Stimulated activated CD4-positive, alpha-beta T cell treated with anti-CD3 and anti-CD28 coated beads, Interleukin-2, amount 100 ng/mL, for 48 hours (primary cell): ENCODE measurements at places on chromosomes 3 and 15.

GRCh38 chr3:122268257-122269024 is 56.6 kb upstream of the CSTA start:
- no peak for DNase-seq

GRCh38 chr3:65604863-65605526 is 433.7 kb downstream of the MAGI1 start:
- no peak for DNase-seq

DNA sequence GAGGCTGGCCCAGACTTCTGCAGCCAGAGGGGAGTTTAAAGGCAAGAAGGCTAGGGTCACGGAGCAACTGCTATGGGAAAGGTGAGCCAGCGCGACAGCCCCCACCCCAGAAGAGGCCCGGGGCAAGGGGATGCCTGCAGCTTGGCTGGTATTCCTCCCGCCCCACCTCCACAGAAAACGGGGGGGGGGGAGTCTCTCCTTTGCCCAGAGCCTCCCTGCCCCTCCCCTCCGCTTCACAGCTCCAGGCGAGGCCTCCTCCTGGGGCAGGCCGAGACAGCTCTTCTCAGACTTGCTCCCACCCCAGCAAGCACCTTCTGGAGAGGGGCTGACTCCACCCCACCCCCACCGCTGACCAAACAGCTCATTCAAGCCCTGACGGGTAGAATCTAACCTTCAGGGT is 13.4 kb downstream of the ANP32A start:
- DNase-seq = no peak

- DNase-seq = no peak
Measured at GRCh38 chr3:117118604-117119003, 409.0 kb downstream of the TUSC7 start.

GRCh38 chr3:45597171-45597570 is 2.6 kb downstream of the LIMD1 start:
- DNase-seq = peak; percentile 25

DNA sequence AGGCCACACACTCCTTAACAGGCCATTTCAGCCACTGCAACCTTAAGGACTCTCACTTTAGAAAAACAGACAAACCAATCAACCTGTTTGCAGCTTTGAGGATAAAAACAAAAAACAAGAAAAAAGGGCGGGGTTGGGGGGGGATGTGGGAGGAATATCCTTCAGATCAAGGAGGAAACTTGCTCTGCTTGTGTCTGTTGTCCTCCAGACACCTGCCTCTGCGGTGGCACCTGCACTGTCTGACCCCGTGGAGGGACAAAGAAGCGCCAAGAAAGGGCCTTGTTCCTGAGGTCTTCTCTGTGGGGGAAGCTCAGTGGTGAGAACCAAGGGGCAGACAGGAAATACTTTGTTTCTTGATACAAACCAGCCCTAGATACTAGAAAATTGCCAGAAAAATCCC is 70.5 kb downstream of the POLR2M start:
- DNase-seq = no peak

- DNase-seq = no peak
Measured at GRCh38 chr3:4247391-4247790, 55.8 kb upstream of the SETMAR start.

DNA sequence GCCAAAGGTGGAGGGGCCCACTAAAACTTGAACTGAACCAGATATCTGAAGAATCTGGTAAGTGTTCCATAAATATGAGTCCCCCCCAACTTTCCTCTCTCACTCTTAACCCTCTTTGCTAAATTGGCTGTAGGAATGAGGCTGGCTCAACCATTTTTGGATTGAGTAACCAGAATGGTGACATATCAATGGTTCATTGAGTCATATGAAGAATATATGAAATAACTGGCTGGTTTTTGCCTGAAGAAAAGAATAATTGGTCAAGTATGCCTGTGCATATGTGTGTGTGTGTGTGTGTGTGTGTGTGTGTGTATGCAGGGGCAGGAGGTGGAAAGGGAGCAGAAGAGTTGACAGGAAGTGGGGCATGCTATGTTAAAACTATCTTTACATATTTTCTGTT is 472.9 kb upstream of the THBS1 start:
- DNase-seq = no peak

DNA sequence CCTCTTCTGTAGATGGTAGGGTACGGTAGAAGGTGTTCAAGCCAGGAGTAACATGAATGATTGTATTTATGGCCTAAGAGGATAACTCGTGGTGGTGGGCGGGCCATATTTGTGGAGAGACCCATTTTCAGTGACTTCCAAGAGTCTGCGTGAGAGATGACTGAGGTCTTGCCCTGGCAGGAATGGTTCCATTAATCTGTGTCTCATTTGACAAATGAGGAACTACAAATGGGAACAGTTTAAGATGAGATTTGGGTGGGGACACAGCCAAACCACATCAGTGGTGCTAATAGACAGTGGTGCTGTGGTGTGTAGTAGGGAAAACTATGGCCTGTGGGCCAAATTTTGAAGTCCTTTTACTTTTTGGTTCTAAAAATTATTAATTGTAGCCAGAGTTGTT is 47.1 kb downstream of the FLNB start:
- DNase-seq = no peak

DNA sequence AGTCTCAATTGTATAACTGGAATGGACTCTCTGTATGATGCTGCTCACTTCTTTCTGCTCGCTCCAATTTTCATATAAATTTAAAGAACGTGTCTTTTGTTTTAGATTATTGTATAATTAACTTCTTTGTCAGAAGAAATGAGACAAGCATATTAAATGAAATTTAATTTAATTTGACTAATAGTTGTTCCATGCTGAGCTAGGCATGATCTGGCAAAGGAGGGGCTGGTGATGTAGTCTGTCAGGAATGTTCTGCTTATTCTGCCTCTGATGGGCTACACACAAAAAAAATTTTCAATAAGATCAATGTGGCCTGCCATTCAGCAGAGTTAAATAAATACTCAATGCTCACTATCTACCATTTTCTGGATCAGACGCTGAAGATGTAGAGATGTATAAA is 208.4 kb upstream of the CD96 start:
- DNase-seq = no peak

DNA sequence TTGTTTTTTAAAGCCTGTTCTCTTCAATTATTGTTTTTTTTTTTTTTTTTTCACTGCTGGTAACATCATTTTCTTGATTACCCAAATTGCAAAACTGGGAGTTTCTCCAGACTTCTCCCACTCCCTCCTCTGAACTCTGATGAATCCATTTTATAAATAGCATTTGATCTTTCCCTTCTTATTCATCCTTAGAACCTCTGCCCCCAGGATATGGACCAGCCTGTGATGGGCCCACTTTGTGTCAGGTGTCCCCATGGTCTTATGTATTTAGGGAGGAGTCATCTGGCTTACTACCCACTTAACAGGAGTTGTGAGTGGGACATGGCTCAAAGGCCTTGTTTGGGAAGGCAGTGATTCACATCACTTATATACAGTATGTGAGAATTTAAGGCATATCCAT is 57.7 kb downstream of the REC114 start:
- no peak for DNase-seq

- DNase-seq = no peak
Measured at GRCh38 chr15:73034221-73034620, 18.0 kb upstream of the NEO1 start.

DNA sequence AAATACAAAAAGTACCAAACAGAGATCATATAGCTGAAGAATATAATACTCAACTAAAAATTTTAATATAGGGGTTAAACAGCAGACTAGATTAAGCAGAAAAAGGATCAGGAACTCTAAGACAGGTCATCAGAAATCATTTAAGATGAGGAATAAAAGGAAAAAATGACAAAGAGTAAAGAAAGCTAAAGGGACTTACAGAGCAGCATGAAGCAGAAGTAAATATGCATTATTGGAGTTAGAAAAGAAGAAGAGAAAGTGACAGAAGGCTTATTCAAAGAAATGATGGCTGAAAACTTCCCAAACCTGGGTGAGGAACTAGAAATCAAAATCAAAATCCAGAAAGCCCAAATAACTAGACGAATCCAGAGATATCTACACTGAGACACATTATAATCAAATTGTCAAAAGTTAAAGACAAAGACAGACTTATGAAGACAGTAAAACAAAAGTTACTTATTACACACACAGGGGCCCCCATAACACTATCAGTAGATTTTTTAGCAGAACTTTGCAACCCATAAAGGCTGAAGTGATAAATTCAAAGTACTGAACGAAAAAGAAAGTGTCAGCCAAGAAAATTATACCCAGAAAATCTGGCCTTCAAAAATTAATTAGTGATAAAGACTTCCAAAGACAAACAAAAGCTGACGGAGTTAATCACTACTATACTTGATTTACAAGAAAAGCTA is 95.6 kb downstream of the SCAPER start:
- DNase-seq = no peak

DNA sequence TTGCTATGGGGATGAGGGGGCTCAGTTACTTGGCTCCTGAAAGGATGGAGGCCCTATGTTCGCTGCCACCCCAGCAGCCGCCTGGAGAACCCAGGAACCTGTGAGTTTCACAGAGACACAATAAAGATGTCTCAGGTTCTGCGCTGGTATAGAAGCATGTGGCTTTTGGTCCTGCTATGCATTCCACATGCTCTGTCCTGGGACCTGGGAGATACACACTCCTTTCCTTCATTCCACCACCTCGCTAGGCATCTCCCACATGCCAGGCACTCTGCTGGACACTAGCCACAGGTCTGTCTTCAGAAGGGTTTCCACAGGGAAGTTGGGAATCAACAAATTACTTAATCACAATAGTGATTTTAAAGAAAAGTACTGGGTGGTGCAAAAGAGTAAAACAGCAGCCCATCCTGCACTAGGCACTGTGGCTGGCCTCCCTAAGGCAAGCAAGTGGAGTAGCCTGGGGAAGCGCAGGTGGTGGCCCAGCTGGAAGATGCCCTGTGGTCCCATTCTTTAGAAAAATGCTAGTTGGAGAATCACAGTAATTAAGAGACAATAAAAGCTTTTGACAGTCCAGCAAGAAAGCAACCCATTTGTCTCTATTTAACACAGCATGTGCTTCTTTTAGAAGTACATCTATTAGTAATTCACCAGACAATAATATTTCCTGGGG is 408.9 kb upstream of the WNT5A start:
- no peak for DNase-seq

GRCh38 chr3:49358884-49359225 is 702 bp upstream of the GPX1 start:
- no peak for DNase-seq

- no peak for DNase-seq
Measured at GRCh38 chr3:106542101-106542769, 673.4 kb upstream of the CBLB start.

DNA sequence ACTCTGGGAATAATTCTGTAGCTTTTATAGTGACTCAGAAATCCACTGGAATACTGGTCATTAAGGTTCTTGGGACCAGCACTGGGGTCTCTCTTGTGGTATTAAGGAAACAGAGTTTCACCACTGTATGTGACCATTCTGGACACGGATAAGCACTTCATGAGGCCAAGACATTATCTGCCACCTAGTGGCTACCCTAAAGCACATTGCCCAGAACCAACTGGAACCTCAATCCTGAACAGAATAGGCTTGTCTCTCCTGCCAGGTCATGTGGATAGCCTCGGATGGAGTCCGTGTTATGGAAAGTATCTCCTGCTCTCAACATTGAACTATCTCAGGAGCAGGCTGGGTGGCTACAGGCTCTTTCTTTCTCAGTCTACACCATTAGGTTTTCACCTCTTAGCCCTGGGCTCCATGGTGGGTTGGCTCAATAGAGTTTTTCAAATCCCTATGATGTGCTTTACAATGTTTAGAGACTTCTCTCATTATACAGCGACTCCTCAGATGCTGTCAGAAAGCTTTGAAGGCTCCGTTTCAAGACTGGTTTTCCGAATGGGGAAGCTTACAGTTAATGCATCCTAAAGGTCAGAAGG is 167.6 kb upstream of the ST8SIA2 start:
- no peak for DNase-seq

GRCh38 chr3:24299246-24299805 is 195.3 kb downstream of the THRB start:
- DNase-seq = no peak

- no peak for DNase-seq
Measured at GRCh38 chr15:55685286-55685685, 57.7 kb downstream of the PRTG start.

- DNase-seq = no peak
Measured at GRCh38 chr3:48422681-48423080, 7.2 kb downstream of the PLXNB1 start.

DNA sequence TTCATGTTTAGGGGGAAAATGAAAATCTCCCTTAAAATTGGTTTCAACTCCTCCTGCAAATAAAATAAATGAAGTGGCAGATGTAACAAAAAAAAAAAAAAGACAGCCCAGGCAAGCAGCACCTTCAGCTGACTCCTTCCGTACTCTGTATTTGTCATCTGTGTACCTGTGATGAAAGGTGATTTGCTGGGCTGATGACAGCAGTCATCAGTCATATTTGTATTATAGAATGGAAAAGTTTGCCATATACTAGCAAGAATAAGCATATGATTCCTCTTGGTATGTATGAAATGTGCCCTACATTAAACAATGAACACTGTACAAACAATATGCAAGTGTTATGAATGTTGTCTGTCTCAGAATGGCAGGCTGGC is 44.1 kb upstream of the WWTR1 start:
- no peak for DNase-seq

- DNase-seq = peak; percentile 71
Measured at GRCh38 chr15:78709263-78709882, 68.4 kb upstream of the CHRNB4 start.

DNA sequence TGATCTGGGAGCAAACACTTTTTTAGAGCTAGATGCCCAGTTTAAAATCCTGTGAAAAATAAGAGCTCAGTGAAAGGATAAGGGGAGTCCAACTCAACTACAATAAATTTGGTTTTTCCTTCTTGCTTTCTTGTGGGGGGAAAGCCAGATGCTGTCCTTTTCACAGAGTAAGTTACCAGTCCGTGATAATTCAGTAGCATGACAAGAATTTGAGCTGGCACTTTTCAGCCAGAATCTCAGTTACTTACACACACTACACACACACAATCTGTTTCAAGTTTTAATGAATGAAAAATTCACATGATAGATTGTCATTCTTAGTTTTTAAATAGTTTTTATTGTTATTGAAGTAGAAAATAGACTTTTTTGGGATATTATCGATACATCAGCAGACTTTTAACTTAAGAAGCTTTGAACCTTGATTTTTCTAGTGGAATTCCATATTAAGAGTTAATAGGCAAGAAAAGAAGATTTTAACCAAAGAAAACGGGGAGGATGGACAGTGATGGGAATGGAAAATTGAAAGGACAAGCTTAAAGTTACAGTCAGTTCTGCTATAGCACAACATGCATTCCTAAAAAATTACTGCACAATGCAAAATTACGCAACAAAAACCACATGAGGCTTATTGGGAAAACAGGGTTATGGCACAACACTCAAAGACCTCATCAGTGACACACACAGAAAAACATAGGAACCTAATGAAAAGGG is 47.0 kb downstream of the PSMD6 start:
- DNase-seq = no peak

GRCh38 chr15:58109419-58109818 is 28.8 kb upstream of the AQP9 start:
- DNase-seq = no peak
